ENCODE measurements at places on chromosomes 1 and 21.

GRCh38 chr1:23251812-23252211 is 34.5 kb upstream of the HTR1D start:
- DNase-seq, result no peak

- no peak for DNase-seq
These were observed 150.1 kb downstream of the CDC7 start for GRCh38 chr1:91650764-91651163.

DNA sequence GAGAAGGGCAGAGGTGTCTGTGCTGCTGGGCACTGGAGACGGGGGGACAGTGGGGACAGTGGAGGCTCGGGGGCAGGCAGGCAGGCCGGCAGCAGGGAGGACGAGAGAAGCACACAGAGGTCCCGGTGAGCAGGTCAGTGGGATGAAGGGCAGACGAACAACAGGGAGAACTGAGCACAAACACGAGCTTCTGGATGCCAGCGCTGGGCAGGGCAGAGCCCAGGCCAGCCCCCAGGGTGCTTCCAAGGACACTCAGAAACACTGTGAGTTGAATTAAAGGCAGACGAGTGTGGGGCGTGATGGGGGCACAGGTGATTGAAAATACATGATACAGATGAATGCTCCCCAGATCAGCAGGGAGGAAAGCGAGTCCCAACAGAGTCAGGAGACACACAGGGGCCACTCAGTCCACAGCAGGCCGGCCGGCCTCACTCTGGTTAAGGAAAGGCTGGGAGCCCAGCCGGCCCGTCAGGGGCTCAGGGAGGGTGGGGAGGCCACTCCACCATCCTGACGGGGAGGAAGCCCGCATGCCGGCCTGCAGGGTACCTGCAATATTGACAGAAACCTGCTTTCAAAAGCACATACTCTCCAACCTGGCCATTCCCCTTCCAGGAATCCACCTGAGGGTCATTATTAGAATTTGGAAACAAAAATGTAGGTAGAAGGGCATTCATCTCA is 14.1 kb downstream of the SLC19A1 start:
- DNase-seq, result no peak

- DNase-seq, result no peak
These were observed 2.2 kb downstream of the DHCR24 start for GRCh38 chr1:54884768-54885167.

- DNase-seq, result peak; percentile 8
These were observed 1.7 kb downstream of the H3-3A start for GRCh38 chr1:226063977-226064815.

- DNase-seq, result no peak
These were observed 58.8 kb downstream of the NAV1 start for GRCh38 chr1:201597551-201598230.

DNA sequence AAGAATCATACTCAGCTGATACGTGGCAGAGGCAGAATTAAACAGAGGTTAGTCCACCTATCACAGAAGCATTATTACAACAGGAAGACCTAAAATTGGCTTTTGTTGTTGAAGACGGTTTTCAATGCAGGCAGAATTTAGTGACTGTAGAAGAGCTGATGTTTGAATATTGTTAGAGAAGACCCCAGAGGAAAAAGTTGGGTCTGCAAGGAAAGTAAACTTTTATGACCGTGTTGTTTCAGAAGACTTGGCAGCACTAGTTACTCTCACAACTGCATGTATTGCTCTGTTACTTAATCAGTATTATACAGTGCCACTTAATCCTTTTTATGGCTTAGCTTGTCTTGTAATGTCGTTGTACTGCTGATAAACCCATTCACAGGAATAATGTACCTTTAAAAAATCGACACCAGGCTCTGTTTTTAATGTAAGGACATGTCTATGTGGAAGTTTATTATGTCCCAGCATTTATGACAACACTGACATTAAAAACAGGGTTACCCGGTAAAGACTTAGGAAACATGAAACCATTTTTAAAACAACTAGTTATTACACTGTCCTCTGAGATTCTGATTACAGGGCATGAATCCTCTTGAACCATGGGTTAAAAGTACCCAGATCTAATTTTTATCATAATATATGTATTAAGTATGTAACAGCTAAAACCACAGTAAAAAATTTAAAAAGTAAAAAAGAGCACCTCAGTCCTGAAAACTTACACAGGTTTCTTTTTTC is 235.4 kb downstream of the TTLL7 start:
- no peak for DNase-seq

GRCh38 chr21:37845535-37845934 is 70.7 kb downstream of the KCNJ6 start:
- no peak for DNase-seq

- no peak for DNase-seq
These were observed 1.1 kb upstream of the SLC2A7 start for GRCh38 chr1:9027307-9027706.

DNA sequence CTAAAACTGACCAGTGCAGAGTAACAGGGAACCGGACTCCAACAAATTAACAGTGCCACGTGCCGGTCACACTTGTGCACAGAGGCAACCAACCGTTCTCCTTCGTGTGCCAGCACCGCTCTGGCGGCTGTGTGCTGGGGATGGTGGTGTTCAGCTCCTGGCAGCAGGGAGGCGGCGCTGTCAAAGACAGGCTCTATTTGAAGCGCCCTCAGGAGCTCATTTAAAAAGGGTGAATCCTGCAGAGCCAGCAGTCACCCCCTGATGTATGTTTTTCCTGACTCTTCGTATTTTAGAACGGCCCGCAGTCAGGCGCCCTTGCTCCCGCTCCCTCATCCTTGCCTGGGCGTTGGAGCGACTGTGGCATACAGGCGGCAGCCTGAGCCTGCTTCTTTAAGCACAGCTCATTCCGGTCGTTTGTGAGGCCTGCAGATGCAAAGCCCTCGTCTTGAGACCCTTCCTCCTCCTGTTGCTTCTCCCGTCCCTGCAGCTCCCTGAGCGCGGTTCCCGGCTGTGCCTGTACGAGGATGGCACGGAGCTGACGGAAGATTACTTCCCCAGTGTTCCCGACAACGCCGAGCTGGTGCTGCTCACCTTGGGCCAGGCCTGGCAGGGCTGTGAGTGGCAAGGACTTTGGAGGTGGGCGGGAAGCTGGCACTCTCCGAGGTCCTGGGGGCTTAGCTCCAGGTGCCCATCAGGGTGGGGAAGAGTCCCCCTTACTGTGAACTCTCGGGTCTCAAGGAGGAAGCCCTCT is 1.1 kb downstream of the DFFB start:
- no peak for DNase-seq

GRCh38 chr1:36126005-36126716 is 1.1 kb upstream of the COL8A2 start:
- DNase-seq, result no peak

- no peak for DNase-seq
These were observed 3.8 kb upstream of the CA6 start for GRCh38 chr1:8941906-8942305.

DNA sequence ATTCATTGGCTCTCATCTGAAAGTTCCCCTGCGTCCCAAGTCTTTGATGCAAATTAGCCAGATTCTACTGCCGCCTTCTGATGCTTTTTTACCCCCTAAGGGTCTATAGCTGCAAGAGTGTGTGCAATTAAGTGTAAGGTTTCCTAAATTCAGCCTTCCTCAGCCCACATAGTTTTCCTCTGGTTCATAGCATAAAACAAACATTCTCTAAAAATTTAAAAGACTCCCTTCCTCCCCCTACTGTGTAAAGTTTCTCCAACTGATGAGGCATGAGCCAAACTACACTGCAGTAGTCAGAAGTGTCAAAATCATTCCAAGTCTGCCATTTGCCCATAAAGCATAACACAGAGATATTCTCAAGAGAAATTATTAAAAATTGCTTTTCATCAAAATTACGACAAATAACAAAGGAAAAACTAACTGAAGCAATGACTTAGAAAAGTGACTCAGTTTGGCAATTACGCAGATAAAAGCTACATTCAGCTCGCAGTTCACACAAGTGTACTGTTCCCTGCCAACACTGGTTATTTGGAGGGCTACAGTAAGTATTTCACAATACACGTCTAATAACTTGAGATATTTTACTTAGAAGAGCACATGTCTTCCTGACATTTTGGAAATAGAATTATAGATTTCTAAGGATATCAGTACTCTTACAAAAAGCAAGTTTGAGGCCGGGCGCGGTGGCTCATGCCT is 15.4 kb downstream of the KCNH1 start:
- no peak for DNase-seq

- no peak for DNase-seq
These were observed at the start of gene EPS8L3 for GRCh38 chr1:109763646-109764415. Gene EPS8L3 (minus strand): TSS chr1:109763923. CDS start chr1:109761749, 2,174 bp downstream.

GRCh38 chr1:192588546-192588945 is 13.0 kb downstream of the RGS1 start:
- no peak for DNase-seq

DNA sequence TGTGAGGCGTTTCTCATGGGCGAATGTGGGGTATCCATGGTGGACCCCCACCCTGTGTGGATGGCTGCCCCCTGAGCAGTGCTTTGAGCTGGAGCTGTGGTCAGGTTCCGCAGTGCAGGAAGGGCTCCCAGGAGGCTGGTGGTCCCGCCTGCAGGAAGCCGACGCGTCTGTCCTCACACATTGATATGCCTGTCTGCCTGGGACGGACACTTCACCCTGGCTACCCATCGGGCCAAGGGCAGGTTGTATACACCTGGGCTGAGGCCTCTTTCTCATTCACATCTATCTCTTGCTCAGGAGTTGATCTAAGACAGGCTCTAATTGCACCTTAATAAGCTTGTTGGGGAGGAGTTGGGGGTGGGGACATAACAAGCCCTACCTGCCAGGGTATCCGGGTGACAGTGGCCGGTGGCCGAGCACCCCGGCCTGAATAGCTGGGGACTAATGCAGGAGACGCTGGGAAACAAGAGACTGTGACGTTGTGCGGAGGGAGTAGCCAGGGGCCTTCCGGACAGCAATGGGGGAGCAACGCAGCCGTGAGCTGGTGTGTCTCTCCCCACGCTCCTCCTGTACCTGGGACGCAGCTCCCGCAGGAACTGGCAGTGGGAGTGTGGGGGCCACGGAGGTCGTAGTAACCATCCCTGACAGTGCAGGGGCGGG is 21.7 kb downstream of the PDXK start:
- no peak for DNase-seq

GRCh38 chr1:113904293-113904673 is 316 bp downstream of the AP4B1 start:
- DNase-seq, result no peak

- DNase-seq, result no peak
These were observed 271.7 kb upstream of the SNX7 start for GRCh38 chr1:98389809-98390208.

GRCh38 chr1:47243910-47244309 is 11.9 kb upstream of the TAL1 start:
- DNase-seq, result no peak

DNA sequence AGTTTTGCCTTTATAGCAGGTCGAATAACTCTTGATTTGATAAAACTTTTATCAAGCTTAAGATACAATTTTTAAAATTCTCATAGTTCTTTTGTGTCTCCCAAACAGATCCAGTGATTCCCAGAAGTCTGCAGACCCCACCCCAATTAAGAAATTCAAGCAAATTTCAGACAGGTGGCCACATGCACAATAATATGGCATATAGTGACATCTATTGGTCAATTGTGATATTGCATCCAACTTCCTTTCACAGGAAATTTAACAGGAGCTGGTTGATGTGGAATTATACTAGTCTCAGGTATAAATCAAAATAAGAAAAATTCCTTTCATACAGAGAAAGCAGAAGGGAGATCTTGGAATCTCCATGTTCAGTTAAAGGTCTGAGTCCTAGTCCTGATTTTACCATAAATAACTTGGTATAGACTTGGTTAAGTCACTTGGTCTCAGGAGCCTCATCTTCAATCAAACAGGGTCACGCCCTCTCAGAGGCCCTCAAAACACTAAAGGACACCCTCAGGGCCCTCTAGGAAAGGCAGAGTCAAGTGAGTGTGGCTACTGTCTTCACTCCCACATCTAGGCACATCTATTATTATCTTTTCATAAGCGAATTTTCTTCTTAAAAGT is 24.1 kb downstream of the PIGM start:
- no peak for DNase-seq

- DNase-seq, result no peak
These were observed 19.0 kb upstream of the C1orf105 start for GRCh38 chr1:172401477-172401876.

- DNase-seq, result no peak
These were observed 8.5 kb downstream of the PDZK1IP1 start for GRCh38 chr1:47181095-47181954.

DNA sequence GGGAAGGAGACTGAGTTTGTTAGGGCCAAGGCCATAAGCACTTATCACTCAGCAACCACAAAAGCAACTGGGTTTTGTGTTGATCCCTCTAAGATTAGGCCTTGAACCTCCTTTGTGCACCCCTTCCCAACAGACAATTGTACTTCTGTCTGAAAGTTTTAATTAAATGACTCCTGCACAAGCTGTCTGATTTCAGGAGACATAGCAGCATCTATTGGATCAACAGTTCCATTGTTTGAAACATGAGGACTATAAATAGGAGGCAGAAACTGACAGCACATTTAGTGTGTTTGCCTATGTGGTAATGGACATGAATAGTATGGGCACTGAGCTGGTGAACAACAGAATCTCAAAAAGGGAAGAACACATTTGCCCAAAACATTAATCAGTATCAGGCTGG is 167.3 kb upstream of the KCNJ6 start:
- no peak for DNase-seq
